ENCODE measurements at places on chromosomes 1 and 21. TPM values are rescaled to one million over a fixed set of nuclear protein-coding genes. Genes with fewer than 3 reads are reported as not detected.

DNA sequence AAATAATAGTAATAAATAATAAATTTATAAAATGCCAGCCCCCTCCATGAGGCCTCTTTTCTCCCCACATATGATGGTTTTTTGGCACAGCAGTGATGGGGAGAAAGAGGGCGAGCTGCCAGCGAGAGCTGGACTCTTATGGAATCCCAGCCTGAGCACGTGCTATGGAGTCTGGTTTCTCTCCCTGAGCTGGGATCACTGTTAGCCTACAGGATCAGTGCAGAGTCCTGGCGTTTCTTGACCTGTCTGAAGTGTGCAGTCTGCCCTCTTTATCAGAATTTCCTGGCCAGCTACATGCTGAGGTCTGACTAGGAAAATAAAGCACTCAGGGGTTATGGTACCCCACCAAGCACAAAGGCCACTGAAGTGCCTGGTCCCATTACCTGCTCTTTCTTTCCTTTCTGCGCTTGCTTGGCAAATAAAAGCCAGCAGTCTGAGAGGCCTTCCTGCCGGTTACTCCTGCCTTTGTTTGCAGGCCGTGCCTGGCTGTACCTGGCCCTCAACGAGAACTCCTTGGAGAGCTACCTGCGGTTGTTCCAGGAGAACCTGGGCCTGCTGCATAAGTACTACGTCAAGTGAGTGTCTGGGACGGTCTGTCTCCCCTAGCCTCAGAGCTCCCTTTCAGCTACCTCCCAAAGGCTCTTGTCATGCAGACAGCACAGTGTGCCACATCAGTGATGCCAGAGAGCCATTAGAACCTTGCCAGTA is 18.5 kb upstream of the SLC25A34 start:
- no peak overlapping the region for H3K4me3 ChIP-seq
- peak; percentile 46 for DNase-seq
- peaks cover 31% of the 10 kb centered on the region for H3K36me3 ChIP-seq
- H3K4me1 ChIP-seq: no peaks in the 10 kb centered on the region

DNA sequence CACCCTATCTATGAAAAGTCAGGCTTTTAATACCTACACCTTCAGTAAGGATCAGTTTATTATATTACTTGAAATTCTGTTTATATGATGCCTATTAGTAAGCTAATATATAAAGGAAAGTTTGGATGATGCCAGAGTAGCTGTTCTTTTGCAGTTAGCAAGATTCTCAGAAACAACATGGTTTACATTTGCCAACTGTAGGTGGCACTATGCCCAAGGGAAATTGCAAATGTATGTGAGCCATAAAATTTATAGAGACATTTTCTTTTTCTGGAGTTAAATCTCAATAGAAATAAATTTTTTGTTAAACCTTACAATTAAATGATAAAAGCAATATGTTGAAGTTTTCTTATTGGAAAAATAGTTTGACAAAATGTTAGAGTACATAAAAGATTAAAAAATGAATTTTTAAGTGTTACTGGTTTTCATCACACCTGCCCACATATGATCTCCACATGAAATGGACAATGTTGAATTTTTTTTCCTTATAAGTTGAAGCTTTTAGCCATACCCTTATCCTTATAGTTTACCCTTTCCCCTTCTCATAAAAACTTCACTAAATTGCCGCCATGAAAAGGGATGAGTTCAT is 32.1 kb upstream of the EPHX4 start:
- H3K36me3 ChIP-seq: no peaks in the 10 kb centered on the region
- no peak overlapping the region for H3K27ac ChIP-seq
- DNase-seq: peak; percentile 59
- no peaks in the 10 kb centered on the region for H3K27me3 ChIP-seq
- H3K4me3 ChIP-seq: no peak overlapping the region
- no peaks in the 10 kb centered on the region for H3K4me1 ChIP-seq

GRCh38 chr1:93490357-93490756 is 42.4 kb downstream of the FNBP1L start:
- no peaks in the 10 kb centered on the region for H3K36me3 ChIP-seq
- H3K27me3 ChIP-seq: no peaks in the 10 kb centered on the region
- H3K27ac ChIP-seq: no peak overlapping the region
- no peak overlapping the region for H3K4me3 ChIP-seq

GRCh38 chr1:94335447-94335846 is 82.7 kb upstream of the ABCD3 start:
- H3K36me3 ChIP-seq: no peaks in the 10 kb centered on the region
- no peak for DNase-seq
- H3K4me1 ChIP-seq: peaks cover 6% of the 10 kb centered on the region

GRCh38 chr1:60255565-60255964 is 182.0 kb upstream of the C1orf87 start:
- H3K27ac ChIP-seq: no peak overlapping the region
- peak; percentile 16 for DNase-seq
- H3K36me3 ChIP-seq: no peaks in the 10 kb centered on the region
- peaks cover 7% of the 10 kb centered on the region for H3K4me1 ChIP-seq

- H3K36me3 ChIP-seq: no peaks in the 10 kb centered on the region
- no peak for DNase-seq
- no peak overlapping the region for H3K4me3 ChIP-seq
- no peaks in the 10 kb centered on the region for H3K27me3 ChIP-seq
- H3K27ac ChIP-seq: no peak overlapping the region
Measured at GRCh38 chr1:100441651-100442050, 89.3 kb downstream of the CDC14A start.

DNA sequence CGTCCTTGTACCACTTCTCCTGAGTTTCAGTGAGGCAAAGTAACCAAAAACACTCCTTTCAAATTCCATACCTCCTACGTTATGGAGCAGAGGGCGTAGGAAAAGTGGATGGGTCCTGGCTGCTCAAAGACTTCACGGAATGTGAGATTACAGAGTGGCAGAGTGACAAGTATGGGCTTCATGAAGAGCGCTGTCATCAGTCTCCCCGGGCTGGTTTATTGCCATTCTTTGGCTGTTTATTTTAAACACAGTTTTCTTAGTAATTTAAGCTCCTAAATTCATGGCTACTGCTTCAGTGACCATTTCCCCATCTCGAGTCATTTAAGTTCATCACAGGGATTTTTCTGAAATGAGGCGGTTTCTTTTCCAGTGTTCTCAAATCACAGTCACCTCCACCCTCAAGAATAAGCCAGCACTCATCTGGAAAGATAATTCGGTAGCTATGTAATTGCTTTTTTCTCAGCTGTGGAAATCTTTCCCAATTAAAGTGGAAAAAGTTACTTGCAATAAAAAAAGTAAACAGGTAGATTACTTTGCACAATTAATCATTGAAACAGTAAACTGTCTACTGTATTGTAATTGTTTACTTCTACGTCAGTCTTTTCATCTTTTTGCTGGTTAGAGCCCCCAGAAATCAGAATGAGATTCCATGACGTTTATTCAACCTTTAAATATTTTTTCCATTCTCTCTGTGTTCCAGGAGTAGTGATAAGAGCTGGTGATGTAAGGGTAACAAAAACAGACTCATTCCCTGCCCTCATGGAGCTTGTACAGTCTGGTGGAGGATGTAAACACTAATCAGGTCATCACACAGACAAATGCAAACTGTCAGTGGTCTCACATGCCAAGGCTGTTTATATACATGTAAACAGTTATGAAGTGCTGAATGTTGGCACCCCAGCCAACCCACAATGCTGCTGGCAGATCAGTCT is 3.0 kb upstream of the SMYD2 start:
- no peak overlapping the region for H3K4me3 ChIP-seq
- H3K27me3 ChIP-seq: no peaks in the 10 kb centered on the region
- no peaks in the 10 kb centered on the region for H3K36me3 ChIP-seq
- peaks cover 4% of the 10 kb centered on the region for H3K4me1 ChIP-seq
- no peak overlapping the region for H3K27ac ChIP-seq
- no peak for DNase-seq

GRCh38 chr21:40186045-40186444 is 318.8 kb downstream of the PCP4 start:
- no peaks in the 10 kb centered on the region for H3K36me3 ChIP-seq
- no peaks in the 10 kb centered on the region for H3K4me1 ChIP-seq
- no peak overlapping the region for H3K4me3 ChIP-seq
- peak; percentile 19 for DNase-seq
- no peaks in the 10 kb centered on the region for H3K27me3 ChIP-seq

DNA sequence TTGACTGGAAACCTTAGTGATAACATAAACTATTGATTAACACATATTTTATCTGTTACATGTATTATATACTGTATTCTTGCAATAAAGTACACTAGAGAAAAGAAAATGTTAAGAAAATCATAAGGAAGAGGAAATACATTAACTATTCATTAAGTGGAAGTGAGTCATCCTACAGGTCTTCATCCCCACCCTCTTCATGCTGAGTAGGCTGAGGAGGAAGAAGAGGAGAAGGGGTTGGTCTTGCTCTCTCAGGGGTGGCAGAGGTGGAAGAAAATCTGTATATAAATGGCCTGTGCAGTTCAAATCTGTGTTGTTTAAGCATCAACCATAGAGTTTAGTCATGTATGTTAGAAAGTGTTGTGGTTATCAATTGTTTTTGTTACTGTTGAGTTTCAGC is 66.1 kb upstream of the CHODL start:
- H3K36me3 ChIP-seq: no peaks in the 10 kb centered on the region
- no peak overlapping the region for H3K4me3 ChIP-seq
- H3K4me1 ChIP-seq: peaks cover 6% of the 10 kb centered on the region
- DNase-seq: no peak

DNA sequence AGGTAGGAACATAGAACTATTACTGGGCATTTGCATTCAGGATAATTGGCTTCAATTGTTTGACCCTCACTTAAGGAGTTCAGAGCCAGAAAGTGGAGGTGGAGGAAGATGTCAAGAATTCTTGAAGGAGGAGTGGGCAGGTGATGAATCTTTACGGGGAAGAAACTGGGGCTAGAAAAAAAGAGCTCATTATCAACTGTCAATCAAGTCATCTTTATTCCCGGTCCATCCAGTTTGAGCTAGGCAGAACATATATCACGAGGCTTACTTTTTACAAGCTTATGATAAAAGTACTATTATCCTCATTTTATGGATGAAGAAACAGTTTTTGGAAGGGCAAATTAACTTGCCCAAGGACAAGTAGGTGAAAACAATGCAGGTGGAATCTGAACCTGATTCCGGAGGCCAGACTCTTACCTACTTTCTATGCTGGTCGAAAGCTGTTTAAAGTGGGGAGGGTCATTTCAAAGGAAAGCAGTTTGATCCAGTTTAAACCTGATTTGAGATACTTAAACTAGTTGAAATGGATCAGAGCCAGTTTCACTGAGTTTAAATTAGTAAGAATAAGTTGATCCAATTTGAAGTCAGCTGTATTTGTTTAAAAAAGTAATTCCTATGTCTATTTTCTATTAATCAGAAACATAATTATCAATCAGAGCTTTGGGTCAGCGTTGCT is 13.3 kb upstream of the NBL1 start:
- no peak overlapping the region for H3K27ac ChIP-seq
- H3K36me3 ChIP-seq: peaks cover 7% of the 10 kb centered on the region
- no peak for DNase-seq
- H3K4me1 ChIP-seq: no peaks in the 10 kb centered on the region

DNA sequence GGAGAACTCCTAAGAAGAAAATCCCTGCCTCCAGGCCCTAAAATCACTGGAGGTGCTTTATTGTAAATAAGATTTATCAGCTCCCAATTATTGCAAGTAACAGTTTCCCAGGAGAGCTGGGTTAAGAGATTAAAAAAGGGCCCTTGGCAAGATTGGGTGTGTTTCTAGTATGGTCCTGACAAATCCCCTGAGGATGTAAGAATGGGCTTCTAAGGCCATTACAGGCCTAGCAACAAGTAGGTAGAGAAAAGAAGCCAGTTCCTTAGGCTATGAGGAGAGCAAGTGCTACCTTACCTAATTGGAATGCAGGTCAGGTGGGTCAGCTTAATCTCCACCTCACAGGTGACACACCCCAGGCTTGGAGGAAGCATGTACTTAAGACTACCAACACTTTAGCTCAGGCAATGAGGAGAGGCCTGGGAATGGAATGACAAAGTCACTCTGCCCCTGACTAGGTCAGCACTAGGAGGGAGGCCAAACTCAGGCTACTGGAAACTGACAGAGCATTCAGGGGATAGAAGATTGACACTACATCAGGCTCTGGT is 6.8 kb upstream of the OTUD7B start:
- H3K36me3 ChIP-seq: no peaks in the 10 kb centered on the region
- H3K27ac ChIP-seq: no peak overlapping the region
- no peak for DNase-seq
- H3K4me3 ChIP-seq: no peak overlapping the region

DNA sequence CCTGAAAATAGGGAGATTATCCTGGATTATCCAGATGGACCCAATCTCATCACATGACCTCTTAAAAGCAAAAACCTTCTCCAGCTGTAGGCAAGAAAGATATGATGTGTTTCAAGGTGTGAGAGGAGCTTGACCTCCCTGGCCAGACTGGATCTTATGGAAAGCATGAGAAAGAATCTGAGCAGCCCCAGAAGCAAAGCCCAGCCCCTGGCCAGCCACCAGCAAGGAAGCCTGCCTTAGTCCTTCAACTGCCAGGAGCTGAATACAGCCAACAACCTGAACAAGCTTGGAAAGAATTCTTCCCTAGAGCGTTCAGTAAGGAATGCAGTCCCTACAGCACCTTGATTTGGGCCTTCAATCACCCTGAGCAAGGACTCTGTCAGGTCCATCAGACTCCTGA is 375.0 kb upstream of the CHRM3 start:
- H3K36me3 ChIP-seq: no peaks in the 10 kb centered on the region
- H3K27me3 ChIP-seq: no peaks in the 10 kb centered on the region
- DNase-seq: no peak
- no peak overlapping the region for H3K4me3 ChIP-seq
- no peaks in the 10 kb centered on the region for H3K4me1 ChIP-seq

- DNase-seq: no peak
- no peak overlapping the region for H3K27ac ChIP-seq
- H3K4me3 ChIP-seq: no peak overlapping the region
- H3K36me3 ChIP-seq: no peaks in the 10 kb centered on the region
- H3K27me3 ChIP-seq: no peaks in the 10 kb centered on the region
- no peaks in the 10 kb centered on the region for H3K4me1 ChIP-seq
Measured at GRCh38 chr1:189205863-189206262, 1271.8 kb downstream of the BRINP3 start.

GRCh38 chr1:224619209-224619608 is 3.1 kb downstream of the CNIH3 start:
- no peaks in the 10 kb centered on the region for H3K36me3 ChIP-seq
- H3K4me1 ChIP-seq: peaks cover 20% of the 10 kb centered on the region
- no peak overlapping the region for H3K27ac ChIP-seq

Gene OPTC
- total RNA-seq: not detected

Gene MFAP2
- total RNA-seq: 37.9 TPM

Gene CD247
- total RNA-seq: not detected
